ENCODE measurements at places on chromosomes 7 and 10.

GRCh38 chr7:106050002-106050745 is 61.9 kb downstream of the SYPL1 start:
- no peak for DNase-seq

DNA sequence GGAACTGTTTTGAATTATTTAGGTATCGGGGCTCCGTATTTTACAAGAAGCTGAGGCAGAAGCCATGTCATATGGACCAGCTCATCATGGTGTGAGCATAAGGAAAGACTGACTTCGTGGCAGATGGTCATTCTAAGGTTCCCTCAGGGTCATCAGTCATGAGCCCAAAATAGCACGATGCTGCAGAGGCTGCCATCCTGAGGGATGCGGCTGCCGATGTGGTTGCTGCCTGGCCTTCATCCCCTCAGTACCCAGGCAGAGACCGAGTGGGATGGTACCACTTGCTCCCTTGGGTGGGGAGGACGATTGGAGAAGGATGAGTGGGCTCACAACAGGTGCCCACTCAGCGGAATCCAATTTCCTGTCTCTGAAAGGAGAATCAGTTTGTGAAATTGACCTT is 490.3 kb downstream of the SDK1 start:
- no peak for DNase-seq

- no peak for DNase-seq
Measured at GRCh38 chr7:28773423-28774145, 184.5 kb downstream of the TRIL start.

GRCh38 chr10:1851762-1852161 is 114.4 kb upstream of the ADARB2 start:
- DNase-seq, result no peak

- DNase-seq, result no peak
Measured at GRCh38 chr10:48938281-48938680, 1.4 kb downstream of the LRRC18 start.

- DNase-seq, result no peak
Measured at GRCh38 chr7:32250471-32251260, 180.5 kb upstream of the PDE1C start.
